Astrocyte of the cerebellum (primary cell): ENCODE measurements at places on chromosomes 6 and 20.

- no peak for DNase-seq
Observed at GRCh38 chr20:12554426-12554825, 454.3 kb upstream of the SPTLC3 start.

DNA sequence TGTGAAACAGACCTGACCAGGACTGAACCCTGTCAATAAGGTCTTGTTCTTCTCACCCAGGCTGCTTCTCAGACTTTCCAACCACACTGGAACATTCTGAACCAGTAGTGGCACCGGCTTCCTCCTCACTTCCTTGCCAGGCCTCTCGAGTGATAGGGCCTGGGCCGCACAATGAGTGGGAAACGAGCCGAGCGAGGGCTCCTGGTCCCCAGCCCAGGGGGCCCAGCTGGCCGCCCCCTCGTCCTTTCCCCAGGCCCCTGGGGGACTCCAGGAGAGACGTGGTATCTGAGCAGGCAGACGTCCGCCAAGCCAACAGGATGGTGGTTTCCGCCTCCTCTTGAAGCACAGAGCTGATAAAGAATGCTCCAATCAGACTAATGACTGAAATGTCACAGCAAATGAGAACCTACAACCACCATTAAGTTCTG is 117.9 kb downstream of the GMDS start:
- DNase-seq, result no peak

GRCh38 chr20:2293486-2293885 is 2.3 kb upstream of the TGM3 start:
- no peak for DNase-seq

DNA sequence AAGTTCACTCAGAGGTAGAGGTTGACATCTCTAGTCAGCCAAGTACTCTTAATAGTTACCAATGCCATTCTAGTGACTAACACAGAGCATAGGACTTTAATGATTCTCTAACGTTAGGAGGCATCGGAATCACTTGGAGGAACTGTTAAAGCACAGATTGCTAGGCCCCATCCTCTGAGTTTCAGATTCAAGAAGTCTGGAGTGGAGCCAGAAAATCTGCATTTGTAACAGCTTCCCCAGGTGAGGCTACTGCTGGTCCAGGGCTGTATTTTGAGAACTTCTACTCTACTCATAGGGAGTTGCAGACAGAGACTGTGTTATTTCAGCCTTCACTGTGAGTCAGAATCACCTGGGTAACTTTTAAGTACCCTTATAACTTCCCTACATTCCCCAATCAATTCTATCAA is 5.7 kb downstream of the LMBRD1 start:
- no peak for DNase-seq

GRCh38 chr6:101876431-101876830 is 482.9 kb downstream of the GRIK2 start:
- no peak for DNase-seq

- no peak for DNase-seq
Observed at GRCh38 chr20:36018208-36018988, 50.0 kb downstream of the CNBD2 start.

- no peak for DNase-seq
Observed at GRCh38 chr6:136728976-136729515, 63.2 kb downstream of the MAP3K5 start.

DNA sequence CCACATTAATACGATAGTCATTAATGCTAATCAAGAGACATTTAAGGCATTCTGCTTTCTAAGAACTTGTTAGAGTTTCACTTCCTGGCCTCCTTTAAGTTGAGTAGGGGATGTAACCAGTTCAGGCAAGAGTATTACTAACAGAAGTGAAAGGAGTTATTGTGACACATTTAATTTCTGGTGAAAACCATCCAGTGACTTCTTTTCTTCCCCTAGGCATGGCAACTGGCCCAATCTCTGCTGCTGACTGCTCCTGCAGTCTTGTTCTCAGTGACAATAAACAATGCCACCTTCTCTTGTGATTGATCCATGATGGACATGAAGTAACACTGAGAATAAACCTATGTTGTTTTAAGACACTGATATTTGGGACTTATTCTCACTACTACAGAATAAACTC is 130.9 kb upstream of the DEFB112 start:
- no peak for DNase-seq
